Hematopoietic multipotent progenitor cell treated with erythropoietin and hydrocortisone succinate and interleukin-3 and kit ligand, for 4 days (in vitro differentiated cells): ENCODE measurements at places on chromosomes 13 and 19.

GRCh38 chr19:18966307-18966706 is 25.3 kb upstream of the HOMER3 start:
- no peak for DNase-seq

GRCh38 chr19:1505012-1505411 is 7.8 kb downstream of the ADAMTSL5 start:
- DNase-seq = no peak

DNA sequence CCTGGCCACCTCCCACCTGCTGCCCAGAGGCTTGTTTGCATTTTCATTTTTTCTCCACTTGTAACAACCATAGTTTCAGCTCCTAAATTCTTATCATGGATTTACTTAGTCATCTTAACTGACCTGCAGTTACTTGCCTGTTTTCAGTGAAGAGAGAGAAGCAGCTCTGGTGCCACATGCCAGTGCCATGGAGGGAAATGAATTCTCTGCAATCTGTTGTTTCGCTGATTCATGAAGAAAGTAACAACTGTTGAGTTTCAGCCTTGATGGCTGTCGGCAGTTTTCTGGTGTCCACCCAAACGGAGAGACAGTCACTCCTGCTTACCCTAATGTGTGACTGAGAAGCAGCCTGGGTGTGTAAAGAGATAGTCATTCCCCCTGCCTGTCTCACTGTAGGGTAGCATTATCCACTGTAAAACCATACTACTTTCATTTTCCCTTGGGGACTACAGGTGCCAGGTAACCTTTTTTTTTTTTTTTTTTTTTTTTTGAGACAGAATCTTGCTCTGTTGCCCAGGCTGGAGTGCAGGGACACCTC is 116.1 kb downstream of the DNAJC3 start:
- no peak for DNase-seq

GRCh38 chr19:53872762-53873161 is 5.1 kb downstream of the MYADM start:
- DNase-seq = no peak

- DNase-seq = no peak
These were observed 135.9 kb upstream of the FRY start for GRCh38 chr13:31895691-31896090.

- no peak for DNase-seq
These were observed 53.8 kb downstream of the PARP4 start for GRCh38 chr13:24458736-24459135.

GRCh38 chr13:37201081-37201480 is 95.6 kb upstream of the CSNK1A1L start:
- DNase-seq = no peak

DNA sequence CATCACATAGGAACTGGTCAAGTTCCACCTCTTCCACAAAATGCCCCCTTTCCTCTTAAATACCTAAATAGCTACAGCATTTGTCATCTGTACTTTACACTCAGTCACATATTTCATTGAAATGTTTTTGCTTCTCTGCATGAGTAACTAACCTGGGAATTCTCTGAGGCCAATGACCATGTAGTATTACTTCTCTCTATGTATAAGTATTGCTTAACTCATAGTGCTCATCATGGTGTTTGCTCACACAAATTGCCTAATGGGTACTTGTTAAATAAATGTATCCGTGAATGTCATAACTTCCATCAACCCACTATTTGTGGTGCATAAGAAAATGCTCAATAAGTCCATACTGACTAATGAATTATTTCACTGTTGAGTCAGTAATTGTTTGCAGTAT is 115.5 kb downstream of the FGF14 start:
- DNase-seq = no peak

GRCh38 chr13:93700115-93700514 is 473.5 kb downstream of the GPC6 start:
- DNase-seq = no peak

DNA sequence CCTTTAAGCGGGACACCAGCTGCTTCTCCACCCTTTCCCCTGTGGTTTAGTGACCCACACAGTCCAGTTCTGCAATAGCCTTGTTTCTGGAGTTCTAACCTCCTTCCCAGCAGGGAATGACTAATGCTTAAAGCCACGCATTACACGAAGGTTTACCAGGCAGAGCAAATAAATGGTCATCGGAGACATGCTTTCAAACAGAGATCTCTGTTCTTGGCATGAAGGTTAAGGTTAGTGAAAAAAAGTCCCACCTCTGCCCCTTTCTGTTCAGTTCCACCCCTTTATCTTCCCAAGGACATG is 25.3 kb upstream of the MEDAG start:
- no peak for DNase-seq
